Pulmonary artery endothelial cell (primary cell): ENCODE measurements at places on chromosomes 6 and 20. TPM values are rescaled to one million over a fixed set of nuclear protein-coding genes. Genes with fewer than 3 reads are reported as not detected.

The HLA-DQA1 gene
- total RNA-seq: not detected in 2 replicates

The C6orf163 gene
- total RNA-seq: 0.56 and 1.1 TPM in 2 replicates

The SLC22A23 gene
- 4.0 and 16.4 TPM in 2 replicates for total RNA-seq

The PKIB gene
- 0.13 TPM in 1 of 2 replicates, not detected in the other for total RNA-seq

The GGTLC1 gene
- not detected in 2 replicates for total RNA-seq

The MUC22 gene
- not detected in 2 replicates for total RNA-seq

The ASIP gene
- total RNA-seq: not detected in 2 replicates

The EPM2A gene
- 5.9 and 9.0 TPM in 2 replicates for total RNA-seq

The CLVS2 gene
- not detected in 2 replicates for total RNA-seq

The NUS1 gene
- total RNA-seq: 20.2 and 21.4 TPM in 2 replicates

The SLC22A16 gene
- not detected in 2 replicates for total RNA-seq

The CST5 gene
- not detected in 2 replicates for total RNA-seq

The TMEM170B gene
- total RNA-seq: 5.4 and 5.6 TPM in 2 replicates

The CD2AP gene
- total RNA-seq: 29.8 and 40.5 TPM in 2 replicates

The TCF15 gene
- total RNA-seq: 0.07 and 0.18 TPM in 2 replicates

The MEP1A gene
- total RNA-seq: not detected in 2 replicates

The MACROD2 gene
- 0.46 and 0.95 TPM in 2 replicates for total RNA-seq

The TUBB gene
- total RNA-seq: 537 and 757 TPM in 2 replicates

The C4B gene
- total RNA-seq: 0.66 and 1.0 TPM in 2 replicates

The UCKL1 gene
- 28.9 and 30.4 TPM in 2 replicates for total RNA-seq

The KCNK15 gene
- total RNA-seq: not detected in 2 replicates

The DST gene
- total RNA-seq: 260 and 404 TPM in 2 replicates

The IL20RA gene
- total RNA-seq: under 0.01 TPM in 1 of 2 replicates, not detected in the other

The BLTP3A gene
- total RNA-seq: 6.4 and 7.5 TPM in 2 replicates

The CRYBG1 gene
- total RNA-seq: 19.8 and 26.8 TPM in 2 replicates

The LINC00237 gene
- total RNA-seq: not detected in 2 replicates

The DSP gene
- total RNA-seq: 0.07 and 0.18 TPM in 2 replicates

The ACTL10 gene
- total RNA-seq: 1.9 and 4.2 TPM in 2 replicates

The NKAIN2 gene
- not detected in 2 replicates for total RNA-seq

The FAM50B gene
- 8.7 and 18.9 TPM in 2 replicates for total RNA-seq

The GUCA1A gene
- not detected in 2 replicates for total RNA-seq

The FAM83D gene
- 19.3 and 57.1 TPM in 2 replicates for total RNA-seq

The WFDC10B gene
- total RNA-seq: not detected in 2 replicates

The CCHCR1 gene
- total RNA-seq: 16.3 and 27.6 TPM in 2 replicates

The SPATS1 gene
- total RNA-seq: not detected in 2 replicates

The HTR1E gene
- total RNA-seq: not detected in 2 replicates

The EPB41L1 gene
- total RNA-seq: 10.7 and 11.9 TPM in 2 replicates

The FUT9 gene
- total RNA-seq: under 0.01 TPM in 1 of 2 replicates, not detected in the other

The ADGRG6 gene
- total RNA-seq: 10.0 and 14.5 TPM in 2 replicates

The DEFB110 gene
- total RNA-seq: not detected in 2 replicates

The NR2E1 gene
- total RNA-seq: not detected in 2 replicates

The ZNF831 gene
- total RNA-seq: not detected in 2 replicates

The SNHG17 gene
- 12.5 and 17.6 TPM in 2 replicates for total RNA-seq

The BPIFB1 gene
- total RNA-seq: not detected in 2 replicates

The APOM gene
- total RNA-seq: 0.40 and 0.46 TPM in 2 replicates

The RSPO3 gene
- 0.67 and 2.8 TPM in 2 replicates for total RNA-seq

The HAO1 gene
- total RNA-seq: 0.07 TPM in 1 of 2 replicates, not detected in the other

The DACT2 gene
- total RNA-seq: not detected in 2 replicates

The FAXC gene
- 0.07 and 0.18 TPM in 2 replicates for total RNA-seq

The BICRAL gene
- 2.7 and 3.5 TPM in 2 replicates for total RNA-seq

The SRC gene
- total RNA-seq: 16.6 and 20.2 TPM in 2 replicates

The C6orf15 gene
- total RNA-seq: not detected in 2 replicates

The WFDC5 gene
- total RNA-seq: not detected in 2 replicates

The MCHR2 gene
- not detected in 2 replicates for total RNA-seq
